ENCODE measurements at places on chromosomes 1 and 21. TPM values are rescaled to one million over a fixed set of nuclear protein-coding genes. Genes with fewer than 3 reads are reported as not detected.

CLDN19 gene
- total RNA-seq = not detected

RXFP4 gene
- not detected for total RNA-seq

GCSAML gene
- total RNA-seq = 0.23 TPM

C4BPA gene
- total RNA-seq = not detected

SELE gene
- 14.3 TPM for total RNA-seq

OLFML2B gene
- 0.85 TPM for total RNA-seq

EFNA4 gene
- total RNA-seq = 25.2 TPM

LRRC38 gene
- not detected for total RNA-seq

FAF1 gene
- total RNA-seq = 54.3 TPM

B3GALT2 gene
- total RNA-seq = 0.10 TPM

SCAF4 gene
- 49.7 TPM for total RNA-seq

CFHR3 gene
- not detected for total RNA-seq

RHD gene
- total RNA-seq = 0.38 TPM

UAP1 gene
- 20.9 TPM for total RNA-seq

JMJD4 gene
- total RNA-seq = 13.4 TPM

ATP6V1G3 gene
- not detected for total RNA-seq

PWP2 gene
- 11.0 TPM for total RNA-seq

DLGAP3 gene
- total RNA-seq = 9.1 TPM

TCHH gene
- total RNA-seq = 0.38 TPM

MLLT11 gene
- 27.8 TPM for total RNA-seq

OR2T11 gene
- not detected for total RNA-seq

VAV3 gene
- total RNA-seq = 159 TPM

SIM2 gene
- 17.1 TPM for total RNA-seq

ADORA3 gene
- total RNA-seq = 0.13 TPM

RGS8 gene
- not detected for total RNA-seq

CHIA gene
- total RNA-seq = not detected

MMEL1 gene
- not detected for total RNA-seq

DDR2 gene
- 0.33 TPM for total RNA-seq

SFN gene
- 0.54 TPM for total RNA-seq

RSPO1 gene
- not detected for total RNA-seq

PGLYRP3 gene
- total RNA-seq = 1.1 TPM

LRRC71 gene
- 0.95 TPM for total RNA-seq

APCS gene
- total RNA-seq = not detected

FAM3B gene
- total RNA-seq = 0.33 TPM

SPATA46 gene
- total RNA-seq = not detected

CLCA1 gene
- not detected for total RNA-seq

CSRP1 gene
- total RNA-seq = 111 TPM

PDIK1L gene
- 6.8 TPM for total RNA-seq

NBPF10 gene
- total RNA-seq = 0.26 TPM

CELA3A gene
- not detected for total RNA-seq

CYYR1 gene
- total RNA-seq = 88.6 TPM

OR2L5 gene
- total RNA-seq = not detected

DCST1 gene
- not detected for total RNA-seq

RBBP4 gene
- total RNA-seq = 280 TPM

TBX19 gene
- 1.1 TPM for total RNA-seq

ITSN1 gene
- 68.2 TPM for total RNA-seq

RAD54L gene
- total RNA-seq = 9.3 TPM

CD244 gene
- 0.31 TPM for total RNA-seq

SNX7 gene
- total RNA-seq = 46.0 TPM

KCNA10 gene
- not detected for total RNA-seq

RGS4 gene
- 15.2 TPM for total RNA-seq

Measured in endothelial cell (in vitro differentiated cells).